IMR-90 (cell line): ENCODE measurements at places on chromosomes 7 and 10. TPM values are rescaled to one million over a fixed set of nuclear protein-coding genes. Genes with fewer than 3 reads are reported as not detected.

GRCh38 chr10:86293396-86293791, 73.2 kb downstream of the GRID1 start:
- no peak for DNase-seq

DNA sequence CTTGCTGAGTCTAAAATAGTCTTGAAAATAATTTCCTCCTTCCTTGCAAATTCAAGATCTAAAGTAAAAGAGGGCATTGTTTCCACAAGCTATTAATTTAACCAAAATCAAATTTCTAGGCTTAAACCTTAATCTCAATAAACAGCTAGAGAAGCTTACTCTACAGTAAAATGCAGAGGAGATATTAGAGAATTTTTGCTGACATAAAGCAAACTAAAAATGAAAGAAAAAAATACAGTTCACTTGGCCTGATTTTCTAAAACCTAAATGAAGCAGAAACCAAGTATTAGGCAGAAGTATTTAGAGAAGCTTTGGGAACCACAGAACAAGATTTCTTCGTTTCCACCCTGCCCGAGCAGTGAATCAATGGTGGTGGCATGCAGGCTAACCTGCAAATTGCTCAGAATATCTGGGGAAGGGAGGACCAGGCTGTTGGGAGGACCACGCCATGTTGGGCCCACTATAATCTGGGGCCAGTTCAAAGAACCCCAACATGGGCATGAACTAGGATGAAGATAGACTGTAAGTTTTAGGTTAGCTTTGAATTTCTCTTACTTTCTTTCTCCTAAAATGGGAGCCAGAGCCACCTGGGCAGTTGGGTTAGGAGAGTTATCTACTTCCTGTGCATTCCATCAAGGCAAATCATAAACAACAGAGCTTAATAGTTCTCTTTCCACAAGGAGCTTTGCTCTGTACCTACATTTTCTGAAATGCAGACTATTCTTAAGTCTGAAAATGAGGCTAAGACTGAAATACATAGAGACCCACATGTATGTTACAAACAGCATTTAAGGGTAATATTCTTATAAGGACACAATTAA, 4.1 kb downstream of the LAMB1 start:
- no peak for DNase-seq

Gene MYOF
- 281 and 332 TPM in 2 replicates for total RNA-seq

GRCh38 chr7:106493041-106493731, 167.8 kb downstream of the CCDC71L start:
- no peak for DNase-seq

- DNase-seq = peak; percentile 76
These were observed 10.7 kb downstream of the CALD1 start for GRCh38 chr7:134789967-134790685.

- no peak for DNase-seq
These were observed 130.7 kb downstream of the NRF1 start for GRCh38 chr7:129742256-129742655.

DNA sequence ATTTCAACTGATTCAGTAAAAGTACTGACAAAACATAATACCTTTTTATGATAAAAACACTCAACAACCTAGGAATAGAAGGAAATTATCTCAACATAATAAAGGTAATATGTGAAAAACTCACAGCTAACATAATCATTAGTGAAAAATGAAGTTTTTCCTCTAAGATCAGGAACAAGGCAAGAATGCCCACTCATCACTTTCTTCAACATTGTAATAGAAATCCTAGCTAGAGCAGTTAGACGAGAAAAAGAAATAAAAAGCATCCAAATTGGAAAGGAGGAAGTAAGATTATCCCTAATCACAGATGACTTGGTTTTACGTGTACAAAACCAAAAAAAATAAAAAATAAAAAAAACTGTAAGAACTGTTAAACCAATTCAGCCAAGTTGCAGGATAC, 58.6 kb downstream of the R3HCC1L start:
- DNase-seq = no peak

- peak; percentile 0 for DNase-seq
These were observed 81.5 kb upstream of the HPS1 start for GRCh38 chr10:98528166-98528804.

GRCh38 chr7:128352153-128352537, 8.4 kb upstream of the RBM28 start:
- peak; percentile 10 for DNase-seq

Gene PRTFDC1
- 17.9 and 24.2 TPM in 2 replicates for total RNA-seq

GRCh38 chr10:81949283-81949682, 74.3 kb downstream of the NRG3 start:
- DNase-seq = no peak

DNA sequence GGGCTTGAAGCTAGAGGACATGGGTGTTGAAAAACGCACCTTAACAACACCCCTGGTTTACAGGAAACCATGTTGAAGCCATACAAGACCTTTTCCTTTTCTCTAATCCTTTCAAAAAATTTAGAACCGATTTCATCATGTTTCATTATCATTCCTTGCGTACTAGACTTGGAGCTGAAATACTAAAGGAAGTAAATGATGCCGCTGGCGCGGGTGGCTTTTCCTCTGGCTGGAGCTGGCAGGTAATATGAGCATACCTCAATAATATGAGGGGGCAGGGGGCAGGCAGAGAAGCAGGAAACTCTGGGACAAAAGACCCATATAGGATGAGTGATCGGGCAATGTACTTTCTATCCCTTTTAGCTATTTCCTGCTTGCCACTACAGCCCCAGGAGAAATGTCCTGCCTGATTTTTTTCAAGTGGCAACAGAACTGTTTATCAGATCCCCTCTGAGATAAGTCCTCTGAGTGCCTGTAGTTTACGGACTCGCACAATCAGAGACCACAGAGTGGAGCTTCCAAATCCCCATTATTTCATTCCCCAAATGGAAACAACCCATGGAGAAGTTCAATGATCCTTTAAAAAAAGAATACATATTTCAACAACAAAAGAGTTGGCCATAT, 450.1 kb downstream of the KCNMA1 start:
- DNase-seq = no peak

DNA sequence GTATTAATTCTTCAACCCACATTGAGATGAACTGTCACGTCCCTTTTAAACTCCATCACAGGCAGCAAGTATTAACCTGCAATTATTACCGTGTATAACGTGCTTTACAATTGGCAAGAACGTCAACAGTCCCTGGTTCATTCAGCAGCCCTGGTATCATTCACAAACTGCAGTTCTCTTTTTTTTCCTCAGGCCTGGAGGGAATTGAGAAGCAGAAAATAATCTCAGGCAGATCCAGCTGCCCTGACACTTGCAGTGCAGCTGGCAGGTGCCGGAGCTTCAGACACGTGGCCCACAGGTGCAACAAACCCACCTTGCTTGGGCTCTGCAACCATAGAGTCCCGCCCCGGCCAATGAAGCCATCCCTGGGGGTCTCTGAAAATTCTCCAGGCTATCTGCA, 137.3 kb downstream of the PLXNA4 start:
- no peak for DNase-seq
